ENCODE measurements at places on chromosomes 7 and 10.

GRCh38 chr7:130273933-130274255 is 7.2 kb downstream of the CPA2 start:
- DNase-seq: no peak

DNA sequence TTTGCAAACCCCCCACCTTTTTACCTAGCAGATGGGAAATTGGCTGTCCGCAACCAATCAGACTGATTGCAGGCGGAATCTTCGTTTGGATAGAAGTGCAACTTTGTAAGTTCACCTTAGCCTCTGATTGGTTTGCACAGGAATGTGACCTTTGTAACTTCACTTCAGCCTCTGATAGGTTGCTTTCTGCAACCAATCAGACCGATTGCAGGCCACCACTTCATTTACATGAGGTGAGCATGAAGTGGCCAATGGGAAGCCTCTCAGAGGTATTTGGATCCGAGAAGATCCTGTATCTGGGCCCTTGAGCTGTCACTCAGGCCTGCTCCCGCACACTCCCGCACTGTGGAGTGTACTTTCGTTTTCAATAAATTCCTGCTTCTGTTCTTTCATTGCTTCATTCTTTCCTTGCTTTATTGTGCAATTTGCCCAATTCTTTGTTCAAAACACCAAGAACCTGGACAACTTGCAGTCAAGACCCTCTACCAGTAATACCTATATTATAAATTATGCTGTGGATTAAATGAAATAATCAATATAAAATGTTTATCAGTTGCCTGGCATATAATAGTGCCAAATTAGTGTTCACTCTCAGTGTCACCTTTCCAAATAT is 491.4 kb downstream of the PLXNA4 start:
- DNase-seq: peak; percentile 12

DNA sequence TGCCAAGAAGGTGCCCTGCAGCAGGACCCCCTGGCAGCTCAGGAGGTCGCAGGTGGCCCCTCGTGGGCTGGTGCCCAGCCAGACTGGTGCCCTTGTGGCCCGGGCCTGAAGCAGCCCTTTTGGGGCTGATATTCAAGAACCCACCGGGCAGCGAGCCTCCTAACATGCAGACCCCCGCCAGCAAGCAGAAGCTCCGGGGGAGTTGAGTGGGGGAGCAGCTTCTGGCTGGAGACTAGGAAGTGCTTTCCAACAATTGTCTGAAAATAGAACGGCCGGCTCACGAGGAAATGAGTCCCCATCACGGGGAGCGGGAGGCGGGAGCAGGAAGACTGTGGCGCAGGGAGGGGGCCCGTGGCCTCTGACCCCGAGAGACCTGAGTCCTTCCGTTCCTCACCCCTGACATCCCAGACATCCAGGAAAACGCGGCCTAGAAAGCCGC is 9.5 kb upstream of the INTS1 start:
- DNase-seq: peak; percentile 32

DNA sequence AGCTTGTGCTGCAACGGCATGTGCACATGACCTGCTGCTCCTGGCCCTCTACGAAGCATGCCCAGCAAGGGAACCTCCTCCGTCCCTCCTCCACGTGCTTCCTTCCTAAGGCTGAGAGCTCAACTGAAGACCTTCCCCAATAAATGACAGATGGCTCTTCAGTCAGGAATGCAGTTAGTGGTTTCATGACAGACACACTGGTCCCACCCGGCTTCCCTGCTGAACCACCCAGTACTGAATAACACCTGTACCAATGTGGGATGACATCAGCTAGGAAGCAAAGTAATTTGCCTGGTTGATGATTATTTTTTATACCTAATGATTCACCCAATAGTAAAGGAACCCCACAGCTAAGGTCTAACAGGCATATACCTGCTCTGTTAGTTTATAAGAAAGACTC is 69.1 kb downstream of the SCRN1 start:
- DNase-seq: no peak

DNA sequence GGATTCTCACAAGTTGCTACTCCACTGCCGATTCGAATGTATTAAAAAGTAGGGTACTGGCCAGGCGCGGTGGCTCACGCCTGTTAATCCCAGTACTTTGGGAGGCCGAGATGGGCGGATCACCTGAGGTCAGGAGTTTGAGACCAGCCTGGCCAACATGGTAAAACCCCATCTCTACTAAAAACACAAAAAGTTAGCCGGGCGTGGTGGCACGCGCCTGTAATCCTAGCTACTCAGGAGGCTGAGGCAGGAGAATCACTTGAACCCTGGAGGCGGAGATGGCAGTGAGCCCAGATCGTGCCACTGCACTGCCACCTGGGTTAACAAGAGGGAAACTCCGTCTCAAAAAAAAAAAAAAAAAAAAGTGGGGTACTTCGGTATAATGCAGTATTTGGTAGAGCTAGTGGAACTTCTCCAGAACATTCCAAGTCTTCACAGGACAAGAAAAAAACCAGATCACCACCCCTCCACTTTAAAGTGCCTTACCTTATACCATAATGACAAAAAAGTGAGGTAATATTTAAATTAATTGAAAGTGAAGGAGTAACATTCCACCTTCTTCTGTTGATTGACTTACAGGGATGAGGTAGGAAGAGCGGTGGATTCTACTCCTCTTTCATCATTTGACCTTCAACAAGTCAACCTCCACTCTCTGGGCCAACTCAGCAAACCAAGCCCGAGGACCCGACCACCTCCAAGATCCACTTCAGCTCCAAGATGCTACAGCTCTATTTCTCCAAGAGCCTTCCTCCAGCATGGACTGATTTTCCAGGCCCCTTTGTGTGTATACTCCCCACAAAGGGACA is 2.0 kb downstream of the BAZ1B start:
- DNase-seq: no peak

DNA sequence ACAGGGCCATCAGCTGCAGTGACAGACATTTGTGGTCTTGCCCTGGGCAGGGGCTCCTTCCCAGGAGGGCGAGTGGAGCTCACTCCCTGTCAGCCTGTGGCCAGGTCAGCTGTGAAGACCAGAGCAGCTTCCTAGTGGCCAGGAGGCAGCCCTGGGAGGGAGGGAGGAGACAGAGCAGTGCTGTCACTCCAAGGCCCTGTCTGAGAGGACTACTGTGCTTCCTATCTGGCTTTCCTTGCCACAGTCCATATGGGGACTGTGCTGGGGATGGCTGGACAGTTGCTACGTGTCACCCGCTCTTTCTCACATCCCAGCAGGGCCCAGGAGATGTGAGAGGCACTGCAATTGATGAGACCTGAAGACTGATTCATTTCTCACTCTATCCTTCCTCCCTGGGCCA is 15.2 kb upstream of the ADCYAP1R1 start:
- DNase-seq: no peak

GRCh38 chr10:112421731-112422130 is 25.0 kb downstream of the ZDHHC6 start:
- DNase-seq: no peak

- DNase-seq: no peak
These were observed 32.7 kb upstream of the NRF1 start for GRCh38 chr7:129578829-129579228.

GRCh38 chr7:81788246-81788645 is 18.4 kb upstream of the HGF start:
- no peak for DNase-seq

DNA sequence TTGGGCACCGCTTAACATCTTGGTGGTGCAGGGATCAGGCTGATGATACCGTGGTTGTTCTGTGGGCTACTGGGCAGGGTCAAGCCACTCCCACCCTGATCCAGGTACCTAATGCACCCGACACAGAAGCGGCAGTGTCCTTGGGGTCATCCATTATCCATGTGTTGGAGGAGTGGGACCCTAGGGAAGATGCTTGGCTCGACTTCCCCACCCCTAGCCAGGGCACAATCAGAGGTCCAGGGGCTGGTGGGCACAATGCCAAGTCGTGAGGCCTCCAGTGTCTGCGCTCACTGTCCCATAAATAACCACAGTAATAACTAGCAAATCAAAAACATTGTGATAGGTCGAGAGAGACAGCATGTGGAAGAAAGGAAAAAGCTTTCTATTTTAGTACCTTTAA is 37.7 kb downstream of the HTRA1 start:
- DNase-seq: no peak
